ENCODE measurements at places on chromosomes 2 and 18.

- DNase-seq = no peak
Observed at GRCh38 chr2:116319935-116320334, 1494.6 kb upstream of the DDX18 start.

GRCh38 chr2:38935568-38936172 is 46.0 kb downstream of the ARHGEF33 start:
- DNase-seq = no peak

GRCh38 chr2:209424199-209424701 is 403 bp downstream of the MAP2 start:
- no peak for DNase-seq

GRCh38 chr2:159214325-159214865 is 72.1 kb downstream of the WDSUB1 start:
- DNase-seq = no peak

- DNase-seq = no peak
Observed at GRCh38 chr2:192265751-192266150, 71.0 kb upstream of the TMEFF2 start.

DNA sequence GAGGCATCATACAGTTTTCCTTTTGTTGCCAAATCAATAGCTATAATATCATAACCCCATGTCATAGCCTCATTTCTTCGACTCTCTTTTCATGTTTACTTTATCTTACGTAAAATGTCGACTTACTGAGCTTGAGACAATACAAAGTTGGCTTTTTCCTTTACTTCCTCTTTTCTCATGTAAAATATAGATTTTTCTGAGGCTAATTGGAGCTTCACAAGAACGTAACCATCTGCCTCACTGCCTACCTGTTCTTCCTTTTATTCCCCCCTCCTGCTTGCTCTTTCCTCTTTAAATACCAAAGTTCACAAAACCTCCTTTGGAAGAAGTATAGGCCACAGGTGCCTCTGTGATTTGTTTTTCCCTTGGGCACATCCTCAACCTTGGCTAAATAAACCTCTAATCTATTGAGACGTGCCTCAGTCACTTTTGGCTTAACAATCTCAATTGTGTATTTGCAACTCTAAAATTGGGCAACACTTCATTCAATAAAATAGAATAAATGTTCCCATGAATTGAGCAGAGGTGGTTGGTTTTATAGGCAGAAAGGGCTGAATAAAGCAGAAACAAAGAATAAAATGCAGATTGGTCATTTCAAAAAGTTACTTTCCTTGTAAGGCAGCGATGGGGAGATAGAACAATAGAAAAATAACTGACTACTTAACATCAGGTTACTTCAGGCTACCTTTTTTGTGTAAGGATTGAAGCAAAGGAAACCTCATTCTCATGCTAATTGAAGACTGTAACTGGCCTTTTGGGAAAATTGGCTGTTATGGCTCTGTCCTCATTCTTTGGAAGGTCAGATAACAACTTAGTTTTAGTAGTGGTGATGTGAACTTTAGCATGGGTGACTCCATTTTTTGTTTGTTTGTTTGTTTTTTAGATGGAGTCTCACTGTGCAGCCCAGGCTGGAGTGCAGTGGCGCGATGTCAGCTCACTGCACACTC is 21.3 kb downstream of the COMMD1 start:
- no peak for DNase-seq

GRCh38 chr2:66582104-66582986 is 147.4 kb downstream of the MEIS1 start:
- no peak for DNase-seq

DNA sequence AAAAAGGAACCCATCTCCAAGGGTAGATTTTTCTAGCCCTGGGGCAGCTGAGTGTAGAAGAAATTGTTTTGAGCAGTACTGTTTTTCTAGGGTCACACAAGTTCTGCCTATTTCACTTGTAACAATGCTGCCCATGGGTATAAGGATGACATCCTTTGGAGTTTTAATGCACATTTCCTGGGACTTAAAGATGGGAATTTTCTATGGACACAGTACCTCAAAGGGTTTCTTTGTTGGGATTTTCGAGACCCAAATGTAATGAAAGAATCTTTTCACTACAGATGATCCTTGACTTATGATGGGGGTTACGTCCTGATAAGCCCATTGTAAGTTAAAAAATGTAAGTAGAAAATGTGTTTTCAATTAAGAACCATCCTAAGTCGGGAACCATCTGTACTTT is 31.8 kb downstream of the CDC42EP3 start:
- no peak for DNase-seq

- DNase-seq = no peak
Observed at GRCh38 chr2:48210189-48210588, 303.9 kb upstream of the FBXO11 start.

DNA sequence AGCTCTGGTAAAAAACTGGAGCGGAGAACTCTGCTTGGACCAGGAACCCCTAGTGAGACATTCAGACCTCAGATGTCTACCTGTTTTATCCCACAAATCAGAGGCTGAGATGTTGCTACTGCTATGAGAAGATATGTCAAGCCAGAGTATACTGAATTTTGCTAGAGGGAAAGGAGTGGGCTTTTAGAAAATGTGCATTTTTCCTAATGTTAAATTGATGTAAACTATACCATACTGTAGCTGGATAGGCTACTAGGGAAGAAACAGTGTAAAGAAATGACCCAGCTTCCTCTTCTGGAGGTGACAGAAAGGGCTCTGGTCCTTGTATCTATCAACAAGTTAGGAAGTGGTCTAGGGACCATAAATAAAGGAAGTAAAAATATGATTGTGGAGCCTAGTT is 65.0 kb downstream of the SLC39A10 start:
- DNase-seq = no peak

DNA sequence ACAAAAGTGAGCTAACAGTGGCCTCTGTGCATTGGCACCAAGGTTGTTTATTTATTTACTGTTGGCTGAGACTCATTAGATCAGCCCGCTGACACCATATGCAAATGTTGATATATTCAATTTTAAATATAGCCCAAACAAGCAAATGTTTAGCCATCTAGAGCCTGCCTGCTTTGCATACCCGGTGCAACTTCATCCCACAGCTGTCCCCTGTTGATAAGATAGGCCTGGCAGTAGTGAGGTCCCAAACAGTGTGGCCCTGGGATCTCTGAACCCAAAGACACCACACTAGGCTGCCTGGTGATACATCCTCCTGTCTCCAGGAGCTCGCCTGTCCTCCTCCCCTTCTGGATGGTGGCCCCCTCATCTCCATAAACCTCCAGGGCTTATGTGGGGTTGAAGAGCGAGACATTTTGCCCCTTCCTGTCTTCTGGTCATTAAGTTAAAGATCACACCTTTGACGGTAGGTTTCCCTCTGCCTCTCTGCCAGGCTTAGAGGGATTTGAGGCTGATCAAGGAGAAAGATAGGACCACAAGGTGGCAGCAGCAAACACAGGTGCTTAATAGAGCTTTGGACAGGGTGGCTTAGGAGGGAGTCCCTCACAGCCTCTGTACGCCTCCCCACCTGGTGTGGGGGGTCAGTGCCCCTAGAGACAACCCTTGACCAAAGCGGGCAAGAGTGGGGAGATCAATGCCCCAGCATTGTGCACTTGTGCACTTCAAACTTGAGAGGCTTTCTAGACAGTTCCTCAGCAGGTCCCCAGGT is 23.7 kb upstream of the MYO5B start:
- DNase-seq = no peak

DNA sequence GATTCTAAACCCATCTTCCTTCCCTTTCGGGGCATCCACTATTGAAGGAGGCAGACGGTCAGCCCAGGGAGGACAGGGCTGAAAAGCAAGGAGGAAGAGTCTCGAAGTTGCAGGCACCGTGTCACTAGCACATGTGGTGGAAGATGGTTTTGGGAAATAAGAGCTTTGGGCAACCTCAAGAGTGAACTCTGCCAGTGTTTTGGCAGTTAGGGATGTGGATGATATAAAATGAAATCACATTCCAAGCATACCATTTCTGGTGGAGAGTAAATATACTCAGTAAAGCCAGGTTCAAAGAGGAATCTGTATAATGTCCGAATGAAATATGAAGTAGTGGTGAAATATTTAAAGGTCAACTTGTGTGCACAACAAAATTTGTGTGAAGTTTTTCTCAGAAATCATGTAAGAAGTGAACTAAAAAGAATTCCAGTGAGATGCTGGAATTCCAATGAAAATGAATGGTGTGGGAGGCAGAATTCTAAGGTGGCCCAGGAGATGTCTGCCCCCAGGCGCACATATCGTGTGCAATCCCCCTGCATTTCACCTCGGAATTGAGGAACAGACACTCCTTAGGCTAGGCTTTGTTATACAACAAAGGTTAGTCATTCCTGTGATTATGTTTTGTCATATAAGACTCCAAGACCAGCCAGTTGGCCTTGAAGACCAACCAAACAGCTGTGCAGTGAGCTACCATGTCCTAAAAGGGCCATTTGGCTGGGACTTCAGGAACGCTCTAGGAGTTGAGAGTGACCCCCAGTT is 147.1 kb downstream of the SH3BP4 start:
- no peak for DNase-seq

GRCh38 chr2:231469583-231469950 is 5.3 kb upstream of the NCL start:
- no peak for DNase-seq

GRCh38 chr2:55019526-55020258 is 30.6 kb downstream of the RTN4 start:
- no peak for DNase-seq

GRCh38 chr18:8771930-8772329 is 66.6 kb downstream of the MTCL1 start:
- no peak for DNase-seq

DNA sequence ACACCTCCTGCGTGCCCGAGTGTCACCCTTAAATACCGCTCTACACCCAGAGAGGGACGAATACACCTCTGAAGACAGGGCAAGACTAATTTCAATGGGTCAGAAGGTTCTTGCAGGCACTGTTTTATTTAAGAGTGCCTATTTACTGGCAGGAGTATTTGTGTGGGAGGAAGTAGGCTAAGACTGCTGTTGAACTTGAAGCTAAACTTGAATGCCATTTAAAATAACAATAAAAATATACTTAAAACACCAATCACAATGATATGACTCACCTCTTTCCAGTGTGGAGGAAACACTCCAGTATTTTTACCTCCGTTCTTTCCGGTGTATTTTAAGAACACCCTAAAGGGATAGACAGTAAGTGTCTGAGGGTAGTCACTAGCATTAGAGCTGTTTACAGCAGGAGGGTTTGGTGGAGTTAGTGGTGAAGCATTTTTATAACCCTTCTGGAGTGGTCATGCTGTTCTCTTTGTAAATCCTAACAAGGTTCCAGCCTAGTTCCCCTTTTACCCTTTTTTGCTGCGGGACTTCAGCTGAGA is 9.6 kb upstream of the HOXD1 start:
- no peak for DNase-seq

DNA sequence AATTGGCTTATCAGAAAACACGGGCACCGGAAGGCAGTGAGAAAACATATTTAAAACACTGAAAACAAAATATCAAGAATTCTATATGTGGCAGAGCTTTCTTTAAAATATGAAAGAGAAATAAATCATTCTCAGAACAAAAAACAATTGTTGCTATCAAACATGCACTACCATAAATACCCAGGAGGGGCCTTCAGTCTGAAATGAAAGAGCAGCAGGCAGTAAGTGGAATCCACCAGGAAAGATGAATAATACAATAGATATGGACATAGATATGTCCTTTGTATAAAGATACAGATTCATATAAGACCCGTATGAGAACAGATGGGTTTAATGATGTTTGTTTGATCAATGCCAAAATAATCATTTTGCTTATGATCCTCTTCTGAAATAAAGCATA is 142.0 kb downstream of the TMEM18 start:
- no peak for DNase-seq

- no peak for DNase-seq
Observed at GRCh38 chr2:72765997-72766609, 59.7 kb downstream of the EXOC6B start.

DNA sequence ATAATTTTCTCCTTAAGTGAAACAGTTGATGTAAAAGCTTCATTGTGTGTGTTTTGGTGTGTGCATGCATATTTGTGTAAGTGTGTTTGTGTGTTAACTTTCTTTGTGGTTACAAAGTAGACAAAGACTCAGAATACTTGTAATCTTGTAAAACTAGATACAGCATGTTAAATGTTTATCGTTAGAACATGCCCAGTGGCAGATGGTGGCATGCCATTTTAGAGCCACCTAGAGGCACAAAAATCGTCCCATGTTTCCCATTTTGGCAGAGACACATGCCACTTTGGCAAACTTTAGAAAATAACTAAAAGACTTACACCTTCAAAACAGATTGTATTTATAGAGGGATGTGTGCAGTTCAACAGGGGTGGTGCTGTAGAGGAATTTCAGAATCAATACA is 224.1 kb downstream of the LRP1B start:
- no peak for DNase-seq

DNA sequence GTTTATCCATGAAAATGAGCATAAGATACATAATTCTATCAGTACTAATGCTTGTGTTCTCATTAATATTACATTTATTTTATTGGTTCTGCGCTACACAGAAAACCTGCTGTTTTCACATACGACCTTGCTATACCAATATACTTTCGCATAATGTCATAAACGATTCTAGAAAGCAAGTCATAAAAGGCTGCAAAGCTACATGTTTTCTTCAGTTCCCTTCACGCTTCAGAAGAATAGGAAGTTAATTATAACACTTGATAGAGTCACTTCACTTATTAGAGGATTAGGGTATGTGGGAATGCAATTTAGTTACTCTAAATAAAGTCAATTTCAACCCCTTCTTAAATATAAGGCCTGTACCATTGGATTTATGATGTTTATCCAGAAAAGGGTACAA is 29.0 kb downstream of the PSME4 start:
- DNase-seq = no peak

GRCh38 chr2:230202430-230203109 is 17.2 kb downstream of the SP110 start:
- DNase-seq = no peak

DNA sequence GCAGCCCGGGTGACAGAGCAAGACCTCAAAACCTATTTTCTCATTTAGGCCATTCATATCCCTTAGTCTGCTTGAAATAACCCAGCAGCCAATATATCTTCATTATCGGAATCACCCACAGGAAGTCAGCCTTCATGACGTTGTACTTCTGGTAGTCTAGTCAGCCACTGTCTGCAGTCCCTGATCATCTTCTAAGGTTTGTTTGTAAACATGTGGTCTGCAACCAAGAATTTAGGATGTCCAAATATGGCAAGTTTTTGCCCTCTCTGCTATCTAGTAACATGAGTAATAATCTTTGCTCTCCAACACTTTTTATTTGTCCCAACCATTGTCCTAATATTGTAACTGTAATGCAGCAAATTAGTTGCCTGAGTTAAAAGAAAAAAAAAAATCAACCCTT is 92.5 kb downstream of the PRPF40A start:
- no peak for DNase-seq
